Vagina (tissue), 2 donors: ENCODE measurements at places on chromosomes 4 and X.

GRCh38 chr4:24727390-24728224 lies 67.8 kb upstream of the SOD3 start:
- no peak for DNase-seq

DNA sequence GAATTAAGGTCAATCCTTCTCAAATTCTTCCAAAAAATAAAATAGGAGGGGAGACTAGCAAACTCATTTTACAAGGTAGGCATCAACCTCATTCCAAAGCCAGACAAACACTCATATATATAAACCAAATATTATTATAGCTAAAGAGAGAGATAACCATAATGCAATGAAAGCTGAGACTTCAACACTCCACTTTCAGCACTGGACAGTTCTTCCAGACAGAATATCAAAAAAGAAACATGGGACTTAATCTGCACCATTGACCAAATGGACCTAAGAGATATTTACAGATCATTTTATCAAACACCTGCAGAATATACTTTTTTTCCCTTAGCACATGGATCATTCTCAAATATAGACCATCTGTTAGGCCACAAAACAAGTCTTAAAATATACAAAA lies 15.5 kb upstream of the EDA2R start:
- no peak for DNase-seq

GRCh38 chr4:145283909-145284308 lies 103.5 kb upstream of the OTUD4 start:
- DNase-seq = no peak

GRCh38 chr4:38872620-38873019 lies 5.0 kb downstream of the FAM114A1 start:
- no peak for DNase-seq

GRCh38 chr4:154560419-154560801 lies 2.4 kb upstream of the FGB start:
- no peak for DNase-seq
